ENCODE measurements at places on chromosomes 1 and 21.

GRCh38 chr1:210635108-210635507 is 306.4 kb downstream of the HHAT start:
- no peak for DNase-seq

GRCh38 chr1:206757524-206758266 is 12.9 kb upstream of the IL19 start:
- no peak for DNase-seq

DNA sequence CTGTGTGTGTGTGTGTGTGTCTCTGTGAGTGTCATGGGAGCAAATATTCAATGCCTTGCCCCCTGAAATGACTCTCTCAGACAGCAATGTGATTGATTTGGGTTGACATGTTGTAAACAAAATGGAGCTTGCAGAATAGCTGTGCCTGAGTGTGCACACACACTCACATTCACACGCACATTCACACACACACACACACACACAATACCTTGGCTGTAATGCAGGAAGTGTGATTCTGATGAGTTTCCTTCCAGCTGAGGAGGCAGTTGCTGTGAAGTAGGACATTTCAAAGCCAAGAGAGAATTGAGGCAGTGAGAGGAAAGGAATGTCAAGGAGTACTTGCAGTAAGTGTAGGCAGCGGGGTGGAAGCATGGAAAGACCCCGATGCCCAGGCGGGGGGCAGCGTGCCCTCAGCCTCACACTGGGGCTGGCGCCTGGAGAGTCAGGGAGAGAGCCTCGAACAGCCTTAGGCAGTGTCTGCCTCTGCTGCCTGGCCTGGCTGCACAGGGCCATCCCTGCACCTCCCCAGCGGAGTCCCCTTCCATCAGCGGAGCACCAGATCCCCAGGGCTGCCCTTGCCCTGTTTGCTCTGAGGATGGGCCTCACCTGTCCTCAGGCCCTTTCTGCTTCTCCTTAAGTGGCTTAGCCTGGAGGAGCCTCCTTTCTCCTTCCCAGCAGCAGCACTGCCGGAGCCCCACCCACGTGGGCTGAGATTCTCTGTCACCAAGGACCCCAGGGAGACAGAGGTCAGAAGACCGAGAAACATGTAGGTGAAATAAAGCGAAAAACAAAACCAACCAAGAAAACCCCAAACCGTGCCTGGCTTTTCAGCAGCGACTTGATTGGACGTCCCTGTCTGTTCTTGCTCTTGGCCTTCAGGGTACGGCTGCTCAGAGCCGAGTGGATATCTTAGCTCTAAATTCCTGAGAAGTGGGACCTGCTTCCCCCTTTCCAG is 9.2 kb downstream of the VASH2 start:
- no peak for DNase-seq

- peak; percentile 39 for DNase-seq
These were observed 6.2 kb upstream of the LAPTM5 start for GRCh38 chr1:30763651-30764248.

DNA sequence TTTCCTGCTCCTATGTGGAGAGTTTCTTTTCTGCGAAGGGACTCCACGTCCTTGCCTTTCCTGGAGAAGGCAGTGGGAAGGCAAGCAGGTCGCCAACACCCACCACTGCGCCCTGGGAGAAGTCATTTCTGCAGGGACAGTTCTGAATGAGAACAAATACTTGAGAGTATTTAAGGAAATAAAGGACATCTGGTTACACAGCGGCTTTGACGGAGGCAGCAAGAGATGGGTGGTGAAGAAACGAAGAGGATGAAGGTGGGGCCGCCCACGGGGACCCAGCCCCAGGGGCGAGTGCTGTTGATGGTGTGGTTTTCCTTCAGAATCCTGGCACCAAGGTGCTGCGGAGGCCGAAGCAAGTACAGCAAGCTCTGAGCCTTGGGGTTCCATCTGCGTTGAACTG is 75.5 kb downstream of the PSMG1 start:
- DNase-seq = no peak
